ENCODE measurements at places on chromosomes 7 and 10.

DNA sequence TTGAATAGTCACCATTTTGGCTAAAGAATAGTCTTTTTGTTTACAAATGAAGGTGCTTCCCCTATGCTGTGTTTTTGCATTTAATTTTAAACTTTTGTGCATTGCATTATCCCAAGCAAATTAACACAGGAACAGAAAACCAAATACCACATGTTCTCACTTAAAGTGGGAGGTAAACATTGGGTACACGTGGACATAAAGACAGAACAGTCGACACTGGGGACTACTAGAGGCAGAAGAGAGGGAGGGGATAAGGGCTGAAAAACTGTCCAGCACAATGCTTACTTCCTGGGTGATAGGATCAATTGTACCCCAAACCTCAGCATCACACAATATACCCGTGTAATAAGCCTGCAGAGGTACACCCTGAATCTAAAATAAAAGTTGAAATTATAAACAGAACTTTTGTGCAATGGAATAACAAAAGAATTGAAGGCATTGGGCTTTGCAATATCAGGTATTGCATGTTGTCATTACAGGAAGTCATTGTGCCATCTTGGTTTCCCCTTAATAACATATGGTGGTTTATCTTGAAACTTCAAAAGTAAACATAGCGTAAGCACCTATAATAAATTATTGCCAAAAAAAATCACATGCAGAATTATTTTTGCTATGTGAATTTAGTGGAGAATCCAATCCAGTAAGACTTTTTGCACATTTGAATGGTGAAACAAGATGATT, 16.1 kb downstream of the ADD3 start:
- no peak for DNase-seq

DNA sequence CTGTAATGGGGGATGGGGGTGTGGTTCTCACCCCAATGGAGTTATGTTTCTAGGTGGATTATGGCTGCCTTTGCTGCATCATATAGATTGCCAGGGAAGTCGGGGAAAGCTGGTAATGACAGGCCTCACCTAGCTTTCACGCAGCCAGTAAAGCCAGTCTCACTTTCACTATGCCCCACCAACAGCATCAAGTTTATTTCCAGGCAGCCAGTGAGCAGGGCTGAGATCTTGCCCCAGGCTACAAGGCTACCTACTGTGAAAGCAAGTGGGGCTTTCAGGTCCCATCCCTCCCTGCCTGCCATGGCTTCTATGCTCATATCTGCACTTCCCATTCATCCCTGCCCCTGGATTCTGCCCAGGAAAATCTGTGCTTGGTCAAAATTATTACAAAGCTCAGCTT, 61.7 kb upstream of the NXPH1 start:
- DNase-seq, result no peak

GRCh38 chr10:120041807-120042559, 149.5 kb downstream of the SEC23IP start:
- DNase-seq, result no peak

- no peak for DNase-seq
Measured at GRCh38 chr7:117185124-117185523, 137.7 kb downstream of the WNT2 start.

DNA sequence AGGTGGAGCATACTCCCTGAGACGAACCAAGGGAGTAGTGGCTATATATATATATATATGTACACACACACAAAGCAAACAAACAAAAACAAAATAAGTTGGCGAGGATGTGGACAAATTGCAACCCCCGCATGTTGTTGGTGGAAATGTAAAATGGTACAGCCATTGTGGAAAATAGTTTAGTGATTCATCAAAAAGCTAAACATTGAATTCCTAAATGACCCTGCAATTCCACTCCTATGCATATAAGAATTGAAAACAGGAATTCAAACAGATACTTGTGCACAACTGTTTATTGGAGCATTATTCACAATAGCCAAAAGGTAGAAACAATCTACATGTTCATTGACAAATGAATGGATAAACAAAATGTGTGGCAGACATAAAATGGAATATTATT, 407.9 kb downstream of the KCNMA1 start:
- DNase-seq, result no peak

GRCh38 chr10:23630376-23630775, 191.5 kb downstream of the OTUD1 start:
- no peak for DNase-seq

GRCh38 chr10:15842556-15843169, 17.6 kb downstream of the MINDY3 start:
- DNase-seq, result no peak

DNA sequence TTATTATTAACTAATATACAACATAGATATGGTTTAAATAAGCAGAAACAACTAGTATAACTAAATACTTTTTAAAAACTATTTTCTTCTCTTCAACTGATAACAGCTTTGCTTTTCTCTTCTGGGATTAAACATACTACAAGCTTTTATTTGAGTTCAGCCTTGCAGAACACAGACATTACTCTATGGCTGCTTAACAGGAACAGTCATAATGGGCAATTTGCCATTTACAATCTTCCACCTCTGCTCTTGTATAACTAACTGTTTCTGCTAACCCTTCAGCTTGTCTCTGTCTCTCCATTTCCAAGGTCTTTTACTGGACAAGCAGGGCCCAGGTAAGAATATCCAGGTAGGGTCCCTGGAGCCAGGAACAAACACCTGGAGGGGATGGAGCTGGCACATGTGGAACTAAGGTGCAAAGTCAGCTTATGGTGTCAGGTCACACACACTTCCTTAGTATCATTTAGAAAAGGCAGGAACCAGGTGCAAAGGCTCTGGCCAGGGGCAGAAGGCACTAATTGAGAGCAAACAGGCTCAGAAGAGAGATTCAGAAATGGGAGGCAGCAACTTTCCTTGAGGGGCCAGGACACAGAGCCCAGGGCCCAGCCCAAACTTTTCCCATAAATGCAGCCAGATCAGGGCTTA, 93.1 kb downstream of the STRA8 start:
- no peak for DNase-seq

DNA sequence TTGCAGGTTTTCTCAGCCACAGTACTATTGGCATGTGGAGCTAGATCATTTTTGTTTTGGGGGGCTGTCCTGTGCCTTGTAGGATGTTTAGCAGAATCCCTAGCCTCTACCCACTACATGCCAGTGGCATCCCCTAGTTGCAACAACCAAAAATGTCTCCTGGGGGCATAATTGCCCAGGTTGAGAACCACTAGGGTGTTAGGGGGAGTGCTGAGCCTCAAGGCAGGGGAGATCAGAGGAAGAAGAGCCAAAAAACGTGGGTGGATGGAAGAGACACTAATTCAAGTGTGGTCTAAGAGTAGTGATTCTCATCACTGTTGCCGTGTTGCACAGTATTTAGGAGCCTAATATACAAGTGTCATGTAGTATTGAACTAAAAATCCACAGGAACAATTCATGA, 31.7 kb upstream of the CCNY start:
- no peak for DNase-seq

GRCh38 chr7:117248829-117249228, 74.0 kb downstream of the WNT2 start:
- no peak for DNase-seq

GRCh38 chr7:24877790-24878311, 102.1 kb downstream of the OSBPL3 start:
- DNase-seq, result no peak

DNA sequence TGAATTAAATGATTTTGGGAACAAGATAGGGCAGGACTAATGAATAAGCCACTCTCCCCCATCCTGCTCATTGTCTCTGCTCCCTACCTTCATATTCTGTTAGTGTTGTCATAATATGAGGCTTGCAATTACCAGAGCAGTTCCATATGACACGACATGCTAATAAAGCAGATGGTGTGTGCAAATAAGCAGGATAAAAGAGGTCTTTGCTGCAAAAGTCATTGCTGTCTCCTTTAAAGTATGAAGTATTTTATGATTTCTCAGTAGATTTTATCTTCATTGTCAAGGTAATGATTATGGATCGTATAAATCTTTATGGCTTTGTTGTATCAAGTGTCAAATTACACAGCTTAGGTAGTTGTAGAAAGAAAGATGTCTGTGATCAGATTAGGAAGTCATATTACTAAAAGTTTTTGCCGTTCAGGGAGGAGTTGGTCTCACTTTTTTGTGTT, 114.8 kb downstream of the SDK1 start:
- DNase-seq, result no peak

DNA sequence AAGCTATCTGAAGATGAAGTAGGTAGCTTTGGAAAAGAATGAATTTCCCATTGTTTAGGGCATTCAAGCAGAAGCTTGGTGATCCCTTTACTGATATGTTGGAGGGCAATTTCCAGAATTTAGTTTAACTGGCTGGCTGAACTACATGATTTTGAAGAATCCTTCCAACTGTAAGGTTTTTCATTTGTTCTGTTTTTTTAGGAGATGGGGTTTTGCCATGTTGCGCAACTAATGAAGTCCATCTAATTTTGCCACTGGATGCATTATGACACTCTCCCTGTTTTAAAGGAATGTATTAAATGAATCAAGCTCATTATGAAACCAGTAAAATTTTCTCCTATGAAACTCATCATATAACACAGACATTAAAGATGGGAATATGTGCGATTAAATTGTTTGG, 6.1 kb upstream of the DDX50 start:
- no peak for DNase-seq

DNA sequence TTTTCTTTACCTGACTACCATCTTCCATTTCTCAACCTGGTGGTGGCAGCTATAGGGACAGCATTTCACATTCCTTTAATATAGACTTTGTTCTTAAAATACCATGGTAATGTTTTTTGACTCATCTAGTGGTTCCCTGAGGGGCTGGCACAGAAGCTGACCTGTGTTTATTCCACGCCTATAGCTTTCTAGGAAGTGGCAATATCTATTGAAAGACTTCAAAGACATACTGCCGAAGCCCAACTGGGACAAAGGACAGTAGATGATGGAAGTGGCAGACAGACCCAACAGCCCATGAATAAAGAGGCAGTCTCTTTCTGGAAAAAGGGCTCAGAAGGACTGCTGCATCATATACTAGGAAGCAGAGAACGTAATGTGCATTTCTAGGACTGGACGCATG, 11.2 kb downstream of the SUN3 start:
- DNase-seq, result no peak

GRCh38 chr10:88227342-88228018, 355.6 kb downstream of the RNLS start:
- no peak for DNase-seq

GRCh38 chr10:103562383-103562782, 68.9 kb downstream of the NEURL1 start:
- DNase-seq, result no peak

- DNase-seq, result no peak
Measured at GRCh38 chr10:108620821-108621534, 1302.3 kb downstream of the XPNPEP1 start.

- no peak for DNase-seq
Measured at GRCh38 chr7:44733708-44734481, 14.8 kb upstream of the ZMIZ2 start.

GRCh38 chr10:27625452-27626211, 120.0 kb downstream of the MKX start:
- no peak for DNase-seq

- no peak for DNase-seq
Measured at GRCh38 chr10:51672039-51672535, 27.3 kb downstream of the CSTF2T start.

DNA sequence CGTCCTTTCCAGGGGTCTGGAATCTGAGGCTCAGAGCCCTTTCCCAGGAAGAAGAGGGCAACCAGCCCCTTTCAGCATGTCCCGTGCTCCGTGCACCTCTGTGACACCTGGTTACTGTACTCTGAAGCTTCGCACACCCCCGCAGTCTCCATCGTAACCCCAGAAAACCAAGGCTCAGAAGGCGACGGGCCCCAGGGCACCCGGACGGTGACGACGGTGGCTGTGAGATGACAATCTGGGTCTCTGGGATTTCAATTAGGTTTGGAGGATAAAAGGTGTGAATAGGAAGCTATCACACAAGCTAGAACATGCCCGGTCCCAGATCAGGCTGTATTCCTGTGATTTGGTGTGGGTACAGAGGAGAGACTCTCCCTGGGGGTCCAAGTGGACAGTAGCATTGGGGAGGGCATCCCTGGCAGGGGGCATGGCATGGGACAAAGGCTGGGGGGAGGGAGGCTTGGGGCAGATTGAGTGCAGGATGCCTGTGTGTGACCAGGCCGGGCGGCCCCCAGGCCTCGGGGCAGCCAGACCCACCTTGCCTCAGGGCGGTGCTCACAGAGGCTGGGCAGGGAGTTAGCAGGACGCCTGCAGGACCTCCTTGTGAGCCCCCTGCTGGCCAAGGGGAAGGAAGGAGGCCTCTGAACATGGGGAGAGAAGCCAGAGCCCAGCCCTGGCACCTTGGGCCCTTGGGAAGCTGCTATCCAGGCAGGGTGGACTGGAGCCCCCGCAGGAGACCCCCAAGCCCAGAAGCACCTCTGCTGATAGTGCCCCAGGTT, 23.4 kb upstream of the PSMG3 start:
- no peak for DNase-seq

DNA sequence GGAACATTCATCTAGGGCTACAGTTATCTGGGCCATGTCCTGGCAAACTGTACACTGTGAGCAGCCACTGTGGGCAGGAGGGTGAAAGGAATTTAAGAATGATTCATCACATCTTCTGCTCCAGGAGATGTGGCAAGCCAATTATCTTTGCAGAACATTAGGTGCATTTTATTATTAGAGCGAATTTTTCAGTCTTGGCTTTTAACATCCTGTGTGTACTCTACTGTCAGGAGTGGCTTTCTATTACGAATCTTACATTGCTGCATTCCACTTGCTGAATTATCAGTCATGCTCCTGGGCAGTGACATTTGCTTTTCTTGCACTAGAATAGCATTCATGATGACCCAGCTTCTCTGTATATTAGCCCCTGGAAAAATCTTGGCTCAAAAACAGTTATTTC, 109.2 kb upstream of the TARP start:
- no peak for DNase-seq

DNA sequence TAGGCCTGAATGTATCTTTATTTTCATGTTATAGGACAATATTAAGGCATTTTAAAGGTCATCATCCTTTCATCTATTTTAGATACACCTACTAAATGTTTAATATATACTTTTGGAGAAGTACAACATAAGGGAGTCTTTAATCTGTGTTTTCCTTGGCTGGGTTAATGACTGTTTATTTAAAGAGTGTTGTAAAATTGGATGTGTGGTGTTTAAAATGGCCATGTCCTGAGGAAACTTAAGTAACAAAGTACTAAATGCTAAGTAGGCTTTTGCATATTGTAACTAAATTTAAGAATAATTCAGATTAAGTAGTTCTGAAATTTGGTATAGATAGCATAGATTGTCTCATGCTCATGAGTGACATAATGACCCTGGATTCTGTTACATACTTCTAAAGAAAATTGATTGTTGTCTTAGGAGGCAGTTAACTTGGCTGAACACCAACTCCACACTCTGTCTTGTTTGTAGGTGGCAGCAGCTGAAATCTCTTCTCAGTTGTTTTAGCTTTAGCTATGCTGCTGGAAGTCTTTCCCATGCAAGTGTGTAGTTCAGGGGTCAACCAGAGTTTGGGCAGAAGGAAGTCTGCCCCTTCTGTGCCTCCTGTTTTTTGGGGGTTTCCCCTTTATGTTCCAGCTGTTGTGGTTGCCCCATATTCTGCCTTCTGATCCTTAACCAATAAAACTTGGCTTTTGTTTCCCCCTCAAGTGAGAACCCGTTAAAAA, 29.2 kb downstream of the DLD start:
- DNase-seq, result no peak
